ENCODE measurements at places on chromosomes 5 and 9.

DNA sequence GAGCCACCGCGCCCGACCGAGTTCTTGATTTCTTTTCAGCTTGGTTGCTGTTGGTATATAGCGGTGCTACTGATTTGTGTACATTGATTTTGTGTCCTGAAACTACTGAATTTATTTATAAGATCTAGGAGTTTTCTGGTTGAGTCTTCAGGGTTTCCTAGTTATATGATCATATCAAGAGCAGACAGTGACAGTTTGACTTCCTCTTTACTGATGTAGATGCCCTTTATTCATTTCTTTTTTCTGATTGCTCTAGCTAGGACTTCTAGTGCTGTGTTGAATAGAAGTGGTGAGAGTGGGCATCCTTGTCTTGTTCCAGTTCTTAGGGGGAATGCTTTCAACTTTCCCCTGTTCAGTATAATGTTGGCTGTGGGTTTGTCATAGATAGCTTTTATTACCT, 17.4 kb upstream of the LRRC19 start:
- no peak for DNase-seq

- no peak for DNase-seq
These were observed 92.7 kb upstream of the SAP30L start for GRCh38 chr5:154352960-154353548.

DNA sequence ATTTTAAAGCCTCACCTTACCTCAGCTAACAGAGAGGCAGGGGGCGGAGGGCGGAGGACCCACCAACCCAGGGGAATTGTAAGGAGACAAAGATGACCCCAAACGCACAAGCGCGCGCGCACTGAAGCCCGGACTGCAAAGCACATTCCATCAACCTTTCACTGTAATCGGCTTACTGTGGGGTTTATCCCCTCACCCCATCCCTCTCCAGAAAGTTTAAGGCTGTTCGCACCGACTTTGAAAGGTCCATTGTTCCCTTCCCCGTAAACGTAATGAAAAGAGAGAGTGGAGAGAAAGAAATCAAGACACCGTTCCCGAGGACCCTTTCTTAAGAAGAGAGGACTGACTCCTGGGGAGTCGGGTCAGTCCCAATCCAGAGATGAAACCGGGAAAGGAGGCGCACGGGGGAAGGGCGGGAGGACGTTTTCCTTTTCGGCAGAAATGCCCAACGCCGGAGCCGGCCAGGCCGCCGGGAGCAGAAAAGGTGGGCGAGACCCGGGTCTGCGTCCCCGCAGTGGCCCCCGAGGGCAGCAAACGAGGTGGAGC, 464 bp downstream of the CEMIP2 start:
- DNase-seq, result peak; percentile 30

DNA sequence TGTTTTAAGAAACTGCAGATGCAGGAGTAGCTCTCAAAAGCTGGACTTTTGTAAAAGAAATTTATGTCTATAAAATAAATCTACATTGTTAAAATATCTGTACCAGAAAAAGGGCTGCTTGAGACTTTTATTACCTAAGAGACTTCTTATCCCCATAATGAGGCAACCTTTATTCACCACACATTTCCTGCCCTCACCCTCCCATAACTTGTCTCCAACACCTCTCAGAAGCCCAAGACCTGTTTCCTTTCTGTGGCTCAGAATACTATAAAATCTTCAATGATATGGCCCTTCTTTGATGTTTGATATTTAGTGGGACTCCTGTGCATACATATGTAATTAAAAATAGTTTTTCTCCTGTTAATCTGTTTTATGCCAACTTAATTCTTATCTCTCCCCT, 141.5 kb upstream of the FER start:
- no peak for DNase-seq

DNA sequence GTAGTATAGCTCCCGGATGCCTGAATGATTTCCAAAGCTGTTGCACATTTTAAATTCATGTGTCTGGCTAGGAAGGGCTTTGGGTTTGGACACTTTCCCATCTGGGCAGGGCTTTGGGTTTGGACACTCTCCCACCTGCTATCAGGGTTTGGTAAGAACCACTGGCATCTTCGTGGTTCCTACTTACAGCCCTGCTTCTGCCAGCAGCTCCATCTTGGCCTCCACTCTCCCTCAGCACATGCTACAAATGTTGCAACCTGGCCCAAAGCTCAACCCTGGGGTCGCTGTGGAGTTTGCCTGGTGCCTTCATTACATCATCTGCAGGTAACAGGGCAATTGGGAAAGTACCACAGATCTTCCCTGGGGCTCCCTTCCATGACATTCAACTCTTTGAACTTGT, 3.5 kb downstream of the TMCO6 start:
- DNase-seq, result no peak

- DNase-seq, result no peak
These were observed 39.8 kb downstream of the ANXA2R start for GRCh38 chr5:43000111-43000840.

DNA sequence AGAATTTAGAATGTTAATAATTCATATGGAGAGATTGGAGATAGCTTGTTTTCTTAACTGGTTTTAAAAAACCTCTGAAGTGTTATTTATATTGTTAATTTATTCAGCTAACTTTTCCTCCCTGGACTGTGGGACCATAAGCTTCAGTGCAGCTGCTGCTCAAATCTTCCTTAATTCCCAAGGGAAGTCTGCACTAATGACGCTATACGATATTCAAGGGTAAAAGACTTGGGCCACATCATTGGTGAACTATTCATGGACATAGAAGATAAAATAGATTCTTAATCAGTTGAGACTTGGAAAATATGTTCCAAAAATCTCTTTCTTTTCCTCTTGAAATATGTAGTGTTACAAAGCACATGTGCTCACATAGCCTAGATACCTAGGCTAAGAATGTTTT, 31.1 kb upstream of the GAS1 start:
- no peak for DNase-seq

DNA sequence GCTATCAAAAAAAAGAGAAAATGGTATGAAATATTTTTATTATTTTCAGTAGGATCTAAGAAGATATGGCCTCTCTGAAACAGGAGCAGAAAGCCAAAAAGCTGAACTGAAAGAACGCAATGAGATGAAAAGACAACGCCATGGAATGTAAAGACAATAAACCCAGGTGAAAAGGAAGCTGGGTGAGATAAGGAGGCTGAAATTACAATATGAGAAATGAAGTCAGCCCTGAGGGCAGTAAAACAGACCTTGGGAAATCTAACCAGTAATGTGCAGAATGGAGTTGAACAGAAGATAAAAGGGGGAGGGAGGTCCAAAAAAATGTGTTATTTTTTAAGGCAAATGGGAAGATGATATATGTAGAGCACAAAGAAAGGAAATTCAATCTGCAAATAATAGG, 265.3 kb downstream of the ENC1 start:
- no peak for DNase-seq

DNA sequence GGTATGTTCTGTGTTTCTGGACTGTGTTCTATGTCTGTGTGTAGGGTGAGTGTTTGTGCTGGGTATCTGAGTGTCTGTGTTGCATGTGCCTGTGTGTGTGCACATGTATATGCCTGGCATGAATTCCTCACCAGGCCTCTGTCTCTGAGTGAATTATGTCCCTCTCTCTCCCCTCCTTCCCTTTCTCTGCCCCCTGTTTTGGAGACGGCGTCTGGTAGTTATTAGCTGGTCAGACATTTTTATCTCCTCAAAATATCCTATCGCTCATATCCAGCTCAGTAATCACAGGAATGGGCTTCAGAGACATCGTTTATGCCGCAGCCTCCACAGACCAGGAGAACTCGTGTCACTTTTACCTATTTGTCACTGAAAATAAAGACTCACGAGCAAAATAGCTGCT, 483.2 kb upstream of the BRINP1 start:
- no peak for DNase-seq

DNA sequence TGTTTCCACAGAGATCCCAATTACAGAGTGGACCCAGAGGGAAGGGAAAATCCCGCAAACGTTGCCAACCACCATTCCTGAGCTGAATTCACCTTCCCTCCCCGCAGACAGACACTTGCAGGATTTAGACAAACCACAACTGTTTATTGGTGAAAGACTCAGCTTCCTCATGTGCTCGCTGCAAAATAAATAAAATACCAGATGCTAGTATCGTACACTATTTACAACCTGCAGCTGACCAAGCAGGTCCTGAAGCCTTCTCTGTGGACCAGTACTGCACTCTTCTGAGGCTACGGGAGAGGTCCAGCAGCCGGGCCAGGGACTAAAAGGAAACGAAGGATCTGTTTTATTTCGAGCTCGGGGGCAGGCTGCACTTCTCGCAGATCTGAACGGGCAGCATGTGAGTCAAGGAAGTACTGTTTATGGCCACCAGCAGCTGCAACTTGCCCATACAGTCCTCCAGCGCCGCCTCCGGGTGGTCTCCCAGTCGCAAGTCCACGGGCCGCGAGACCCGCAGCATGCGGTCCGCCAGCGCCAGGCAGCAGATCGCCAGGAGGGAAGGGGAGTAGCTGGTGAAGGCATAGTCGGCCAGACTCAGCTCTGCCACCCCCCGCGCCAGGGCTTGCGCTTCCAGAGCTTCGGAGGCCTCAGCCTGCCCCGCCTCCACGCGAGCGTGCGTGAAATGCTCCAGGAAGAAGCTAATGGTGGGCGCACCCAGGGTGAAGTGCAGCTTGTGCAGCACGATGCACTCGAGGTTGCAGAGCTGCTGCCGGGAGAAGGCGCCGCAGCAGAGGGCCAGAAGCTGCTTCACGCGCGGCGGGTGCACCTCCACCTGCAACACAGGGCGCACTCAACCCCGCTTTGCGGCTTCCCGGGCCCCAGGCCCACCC, 2.1 kb downstream of the CCNO start:
- DNase-seq, result peak; percentile 40

GRCh38 chr5:32475334-32476097, 31.0 kb upstream of the ZFR start:
- no peak for DNase-seq

DNA sequence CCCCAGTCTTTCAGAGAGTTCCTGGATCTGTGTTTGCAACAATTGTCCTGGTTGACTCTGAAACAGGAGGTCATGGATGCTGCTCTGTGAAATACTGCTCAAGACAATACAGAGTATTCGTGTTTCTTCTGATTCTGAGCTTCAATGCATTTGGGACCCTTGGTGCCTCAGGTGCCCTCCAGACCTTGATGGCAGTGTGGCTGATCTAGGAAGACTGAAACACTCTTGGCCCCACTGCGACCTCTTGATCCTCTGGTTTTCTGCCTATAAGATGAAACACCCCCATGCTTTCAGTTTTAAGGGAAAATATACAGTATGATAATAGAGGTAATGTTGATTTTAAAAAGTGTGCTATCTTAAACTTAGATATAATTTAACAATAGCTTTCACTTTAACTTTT, 67.6 kb downstream of the GDNF start:
- no peak for DNase-seq

GRCh38 chr5:9015937-9016270, 530.0 kb downstream of the SEMA5A start:
- no peak for DNase-seq
